ENCODE measurements at places on chromosomes 11 and 22.

GRCh38 chr22:29394931-29395581 is 6.7 kb upstream of the AP1B1 start:
- DNase-seq, result peak; percentile 74

GRCh38 chr22:33684087-33684486 is 236.2 kb downstream of the LARGE1 start:
- DNase-seq, result no peak

DNA sequence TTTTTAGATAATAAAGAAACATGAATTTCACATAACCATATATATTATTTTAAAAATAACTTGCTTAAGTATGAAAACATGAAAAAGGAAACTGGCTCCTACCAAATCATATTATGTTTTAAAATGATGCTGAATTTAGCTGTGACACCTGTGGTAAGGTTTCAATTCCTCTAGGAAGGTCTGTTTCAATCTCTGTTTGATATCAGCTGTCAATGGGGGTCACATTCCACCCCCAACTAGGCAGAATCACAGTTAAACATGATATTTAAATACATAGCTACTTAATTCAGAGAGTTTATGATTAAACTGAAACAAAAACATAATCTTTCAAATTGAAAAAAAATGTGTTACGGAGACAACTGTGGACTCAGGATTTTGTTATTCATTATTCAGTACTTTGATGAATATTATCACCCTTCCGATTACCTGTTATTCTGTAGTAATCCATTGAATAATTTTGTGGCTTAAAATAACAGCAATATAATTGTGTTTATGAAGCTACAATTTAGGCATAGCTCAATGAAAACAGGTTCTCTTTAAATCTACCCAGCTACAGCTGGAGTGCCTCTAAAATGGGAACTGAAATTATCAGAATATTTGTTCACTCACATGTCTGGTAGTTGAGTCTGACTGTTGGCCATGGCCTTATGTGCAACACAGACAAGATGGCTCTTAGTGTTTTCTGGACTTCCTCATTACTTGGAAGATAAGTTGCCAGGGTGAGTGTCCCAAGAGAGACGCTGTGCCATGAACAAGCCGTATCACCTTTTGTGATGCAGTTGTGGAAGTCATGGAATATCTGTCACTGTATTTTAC is 244.6 kb upstream of the ANO3 start:
- no peak for DNase-seq

DNA sequence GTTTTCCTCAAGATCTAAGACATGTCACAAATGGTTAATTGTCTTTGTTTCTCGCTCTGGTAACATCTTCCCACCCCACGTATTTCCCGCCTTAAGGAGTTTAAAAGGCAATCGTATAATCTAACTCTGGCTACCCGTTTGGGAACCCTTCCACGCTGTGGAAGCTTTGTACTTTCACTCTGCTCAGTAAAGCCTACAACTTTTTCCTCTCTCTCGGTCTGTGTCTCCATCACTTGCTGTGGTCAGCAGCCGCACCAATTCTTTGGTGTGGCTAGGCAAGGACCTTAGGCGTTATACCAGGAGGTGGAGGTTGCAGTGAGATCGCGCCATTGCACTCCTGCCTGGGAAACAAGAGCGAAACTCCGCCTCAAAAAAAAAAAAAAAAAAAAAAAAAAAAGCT is 1430.1 kb downstream of the LRRC4C start:
- DNase-seq, result no peak

DNA sequence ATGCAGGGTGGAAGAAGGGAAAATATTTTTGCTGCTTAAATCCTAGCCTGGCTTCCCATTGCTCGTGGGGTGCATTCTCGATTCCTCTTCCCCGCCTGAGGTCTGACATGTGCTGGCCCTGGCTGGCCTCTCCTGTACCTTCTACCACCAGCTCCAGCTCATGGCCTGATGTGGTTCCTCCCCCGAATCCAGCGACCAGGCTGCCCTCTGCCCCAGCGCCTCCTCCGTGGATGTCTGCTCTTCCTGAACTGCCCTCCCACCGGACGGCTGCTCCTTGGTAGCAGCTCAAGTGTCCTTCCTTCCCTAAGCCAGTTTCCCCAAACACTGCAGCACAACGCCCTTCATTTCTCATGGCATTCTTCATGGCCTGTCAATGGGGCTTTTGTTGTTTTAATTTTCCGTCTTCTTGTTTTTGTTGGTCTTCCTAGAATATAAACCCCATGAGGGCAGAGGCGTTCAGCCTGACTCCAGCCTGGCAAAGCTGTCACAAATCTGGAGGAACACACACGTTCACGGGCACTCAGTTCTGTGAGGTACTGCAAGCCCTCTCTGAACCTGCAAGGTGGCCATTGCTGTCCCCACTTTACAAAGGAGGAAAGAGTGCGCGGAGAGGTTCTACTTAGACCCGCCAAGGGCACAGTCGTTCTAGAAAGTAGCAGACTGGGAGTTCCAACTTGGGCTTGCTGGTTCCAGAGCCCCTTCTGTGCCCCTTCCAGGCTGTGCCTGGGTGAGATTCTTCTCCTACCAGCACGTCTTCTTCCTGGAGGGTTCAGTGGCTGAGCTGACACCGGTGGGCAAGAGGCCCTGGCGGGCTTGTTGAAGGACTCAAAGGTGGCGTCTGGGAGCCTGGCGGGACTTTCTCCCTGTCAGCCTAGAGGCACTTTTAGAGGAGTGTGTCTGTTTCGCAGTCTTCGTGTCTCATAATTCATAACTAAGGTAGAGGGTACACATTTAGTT is 953 bp upstream of the LRP5 start:
- no peak for DNase-seq

DNA sequence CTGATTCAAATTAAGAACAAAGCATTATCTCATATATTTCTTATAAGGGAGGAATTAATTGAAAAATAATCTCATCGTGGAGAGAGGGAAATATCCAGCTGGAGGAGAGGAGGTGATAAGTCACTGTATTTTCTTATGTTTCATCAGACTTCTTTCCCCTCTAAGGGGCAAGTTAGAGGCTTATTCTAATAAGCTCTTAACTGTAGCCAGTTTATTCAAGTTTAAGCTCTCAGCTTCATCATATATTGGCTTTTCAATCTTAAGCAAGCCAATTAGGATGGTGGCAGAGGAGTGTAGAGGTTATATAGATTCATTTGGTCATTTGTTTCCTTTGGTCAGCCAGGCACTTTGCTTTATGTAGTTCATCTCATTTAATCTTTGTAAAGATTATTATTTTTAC is 256.7 kb downstream of the GRM5 start:
- DNase-seq, result no peak

- peak; percentile 84 for DNase-seq
Observed at GRCh38 chr11:121417055-121417551, 35.0 kb upstream of the SORL1 start.

- no peak for DNase-seq
Observed at GRCh38 chr11:2812371-2812991, 73.1 kb downstream of the CDKN1C start.

DNA sequence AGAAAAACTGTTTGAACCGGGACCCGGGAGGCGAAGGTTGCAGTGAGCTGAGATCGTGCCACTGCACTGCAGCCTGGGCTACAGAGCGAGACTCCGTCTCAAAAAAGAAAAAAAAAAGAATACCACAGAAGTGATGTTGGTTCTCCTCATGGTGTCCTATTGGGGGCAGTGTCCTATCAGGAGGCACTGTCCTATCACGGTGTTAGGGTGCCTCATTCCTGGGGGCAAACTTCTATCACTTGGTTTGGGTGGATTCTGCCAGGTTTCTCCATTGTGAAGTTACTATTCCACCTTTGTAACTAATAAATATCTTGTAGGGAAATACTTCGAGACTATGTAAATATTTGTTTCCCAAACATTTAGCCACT is 19.6 kb downstream of the PRR14L start:
- no peak for DNase-seq

DNA sequence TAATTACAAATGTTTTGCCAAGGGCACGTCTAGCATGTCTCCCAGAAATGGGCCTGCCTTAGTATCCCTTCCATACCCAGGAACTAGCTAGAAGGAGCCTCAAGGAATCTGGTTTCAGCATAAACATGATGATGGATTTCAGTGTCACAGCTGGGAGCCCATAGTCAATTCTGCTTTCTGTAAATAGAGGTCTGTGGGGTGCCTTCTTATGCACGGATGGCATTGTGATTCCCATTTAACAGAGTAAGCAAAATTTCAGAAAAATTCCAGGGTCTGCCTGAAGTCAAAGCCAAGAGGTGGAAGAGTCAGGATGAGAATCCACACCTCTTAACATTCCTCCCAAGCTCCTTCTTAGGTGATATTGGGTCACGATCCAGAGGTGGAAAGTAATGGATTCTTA is 12.1 kb downstream of the DUSP18 start:
- DNase-seq, result no peak

DNA sequence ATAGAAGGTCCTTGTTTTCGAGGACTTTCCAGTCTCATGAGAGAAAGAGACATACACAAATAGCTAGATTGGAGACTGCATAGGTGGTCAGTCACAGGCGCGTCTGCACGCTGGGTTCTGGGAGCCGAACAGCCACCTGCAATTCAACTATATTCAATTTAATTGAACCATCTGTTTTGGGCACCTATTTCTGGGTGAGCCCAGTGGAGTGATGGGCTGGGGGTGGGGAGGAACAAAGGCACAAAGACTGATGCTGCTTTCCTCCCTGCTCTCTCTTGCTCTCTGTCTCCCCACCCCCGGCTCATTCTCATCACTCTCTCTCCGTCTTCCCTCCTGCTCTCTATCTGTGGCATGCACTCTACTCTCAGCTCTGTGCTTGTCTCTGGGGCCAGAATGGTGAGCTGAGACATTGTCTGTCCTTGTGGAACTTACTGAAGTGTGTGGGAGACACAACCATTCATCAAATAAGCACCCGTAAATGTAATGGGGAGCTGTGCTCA is 48.1 kb upstream of the B3GAT1 start:
- no peak for DNase-seq

- DNase-seq, result peak; percentile 68
Observed at GRCh38 chr22:25153961-25154666, 45.5 kb upstream of the CRYBB3 start.

DNA sequence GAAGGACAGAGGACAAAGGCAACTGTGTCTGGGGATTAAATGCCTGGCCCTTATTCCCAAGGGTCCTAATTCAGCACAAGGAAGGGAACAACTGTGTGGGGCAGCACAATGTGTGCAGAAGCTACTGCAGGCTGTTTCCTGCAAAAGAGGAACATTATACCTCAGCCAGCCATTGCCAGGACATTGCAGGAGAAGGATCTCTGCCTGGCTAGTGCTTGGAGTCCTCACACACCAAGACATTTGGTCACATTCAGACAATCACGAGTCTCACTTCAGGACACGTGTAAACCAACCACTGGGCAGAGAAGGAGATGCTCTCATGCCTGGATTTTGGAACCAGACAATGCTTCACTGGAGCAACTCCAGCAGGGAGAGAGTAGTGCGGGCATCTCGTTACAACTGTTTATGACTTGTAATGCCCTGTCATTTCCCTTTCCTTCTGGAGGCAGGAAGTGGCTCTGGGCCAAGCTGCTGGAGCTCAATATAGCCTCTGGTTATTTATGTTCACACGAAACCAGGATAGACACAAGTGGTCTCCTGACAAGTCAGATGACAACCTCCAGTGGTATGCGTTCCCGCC is 23.9 kb upstream of the ZC3H12C start:
- peak; percentile 90 for DNase-seq
